NCI-H2029 treated with DMSO at 0.1 percent for 48 hours (cell line): ENCODE measurements at places on chromosomes 12 and 14.

- no peak for DNase-seq
Observed at GRCh38 chr14:44613061-44613712, 106.1 kb upstream of the FSCB start.

GRCh38 chr12:55068416-55069010 is 48.7 kb downstream of the NEUROD4 start:
- peak; percentile 58 for DNase-seq

GRCh38 chr12:124082012-124082411 is 109.0 kb downstream of the ZNF664 start:
- no peak for DNase-seq

- DNase-seq, result no peak
Observed at GRCh38 chr12:68240079-68240478, 13.3 kb downstream of the IL22 start.

GRCh38 chr14:50335389-50335788 is 23.3 kb downstream of the DMAC2L start:
- DNase-seq, result peak; percentile 94

DNA sequence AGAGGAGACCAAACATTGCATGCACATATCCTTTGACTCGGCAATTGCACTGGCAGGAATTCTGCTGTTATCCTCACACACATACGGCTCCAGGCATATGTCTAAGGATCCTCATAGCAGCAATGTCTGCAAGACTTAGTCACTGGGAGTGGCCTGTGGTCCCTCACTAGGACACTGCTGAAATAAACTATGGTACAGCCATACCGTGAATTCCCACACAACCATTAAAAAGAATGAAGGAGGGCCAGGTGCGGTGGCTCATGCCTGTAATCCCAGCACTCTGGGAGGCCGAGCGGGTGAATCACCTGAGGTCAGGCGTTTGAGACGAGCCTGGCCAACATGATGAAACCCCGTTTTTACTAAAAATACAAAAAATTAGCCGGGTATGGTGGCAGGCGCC is 105.1 kb downstream of the ZFP36L1 start:
- no peak for DNase-seq

GRCh38 chr12:117803001-117803400 is 165.8 kb downstream of the KSR2 start:
- DNase-seq, result no peak

DNA sequence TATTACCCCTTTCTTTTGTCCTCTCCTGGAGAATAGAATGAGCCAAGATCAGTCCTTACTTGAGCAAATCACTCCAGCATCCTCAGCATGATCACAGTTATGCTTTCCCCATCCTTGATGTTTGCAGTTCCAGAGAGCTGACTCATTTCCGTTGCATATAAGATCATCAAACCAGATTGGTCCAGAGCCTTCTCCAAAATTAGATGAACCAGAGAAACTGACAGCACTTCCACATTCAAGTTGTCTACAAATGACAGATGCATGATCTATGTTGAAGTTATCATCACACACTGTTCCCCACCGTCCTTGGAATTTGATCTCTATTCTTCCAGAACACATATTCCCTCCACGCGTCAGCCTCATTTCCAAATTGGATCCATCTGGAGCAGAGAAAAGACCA is 4.8 kb downstream of the CD163 start:
- DNase-seq, result no peak

DNA sequence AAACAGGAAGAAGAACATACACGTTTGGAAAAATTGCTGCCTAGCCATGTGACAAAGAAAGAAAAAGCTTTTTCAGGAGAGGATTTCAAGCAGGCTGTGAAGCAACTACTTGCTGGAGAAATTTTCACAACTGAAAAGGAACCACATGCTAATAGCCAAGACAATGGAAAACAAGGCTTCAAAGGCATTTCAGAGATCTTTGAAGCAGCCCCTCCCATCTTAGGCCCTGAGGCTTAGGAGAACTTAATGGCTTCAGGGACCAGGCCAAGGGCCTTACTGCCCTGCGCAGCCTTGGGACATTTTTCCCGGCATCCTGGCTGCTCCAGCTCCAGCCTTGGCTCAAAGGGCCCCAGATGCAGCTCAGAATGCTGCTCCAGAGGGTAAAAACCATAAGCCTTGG is 255.9 kb upstream of the ARID2 start:
- no peak for DNase-seq

- no peak for DNase-seq
Observed at GRCh38 chr14:68506021-68506644, 286.7 kb downstream of the ZFP36L1 start.

GRCh38 chr12:94267921-94268471 is 119.6 kb downstream of the PLXNC1 start:
- no peak for DNase-seq

GRCh38 chr14:92962031-92962830 is 39.3 kb downstream of the CHGA start:
- DNase-seq, result no peak

DNA sequence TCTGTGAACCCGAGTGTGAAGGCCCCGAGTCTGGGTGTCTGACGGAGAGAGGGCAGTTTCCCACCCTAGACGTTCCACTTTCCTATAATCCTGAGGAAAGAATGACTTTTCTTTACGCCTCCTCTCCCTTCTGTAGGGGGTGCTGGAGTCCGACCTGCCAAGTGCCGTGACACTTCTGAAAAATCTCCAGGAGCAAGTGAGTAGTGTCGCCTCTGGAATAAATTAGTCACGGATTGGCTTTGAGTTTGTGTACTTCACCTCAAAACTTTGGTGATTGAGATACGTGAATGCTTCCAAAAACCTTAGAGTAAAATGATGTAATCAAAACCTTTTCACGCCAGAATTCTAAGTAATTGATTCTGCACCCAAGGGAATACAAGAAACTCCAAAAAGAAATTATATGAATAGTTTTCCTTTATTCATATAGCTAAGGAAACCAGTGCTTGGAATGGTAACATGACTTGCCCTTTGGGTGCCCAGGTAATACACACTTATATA is 452 bp downstream of the NGDN start:
- DNase-seq, result no peak

GRCh38 chr14:74014299-74014698 is 4.8 kb downstream of the ENTPD5 start:
- no peak for DNase-seq

DNA sequence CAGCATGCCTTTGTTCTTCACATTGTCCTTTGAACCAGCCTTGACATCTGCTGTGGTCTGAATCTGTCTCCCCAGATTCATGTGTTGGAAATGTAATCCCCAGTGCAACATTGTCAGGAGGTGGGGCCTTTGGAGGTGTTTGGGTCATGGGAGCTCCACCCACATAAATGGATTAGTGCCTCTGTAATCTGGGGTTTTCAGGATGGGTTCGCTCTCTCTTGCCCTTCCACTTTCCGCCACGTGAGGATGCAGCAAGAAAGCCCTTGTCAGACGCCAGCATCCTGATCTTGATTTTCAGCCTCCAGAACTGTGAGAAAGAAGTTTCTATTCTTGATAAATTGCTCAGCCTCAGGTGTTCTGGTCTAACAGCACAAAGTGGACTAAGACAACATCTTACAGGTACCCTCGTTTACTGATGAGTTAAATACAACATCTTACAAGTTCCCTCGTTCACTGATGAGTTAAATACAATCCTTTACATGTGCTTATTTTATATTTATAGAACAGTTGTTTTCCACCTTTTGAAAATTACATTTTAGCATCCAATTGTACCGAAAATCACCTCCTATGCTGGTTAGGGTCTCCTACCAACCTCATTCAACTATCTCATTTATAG is 54.4 kb upstream of the RIMBP2 start:
- no peak for DNase-seq

DNA sequence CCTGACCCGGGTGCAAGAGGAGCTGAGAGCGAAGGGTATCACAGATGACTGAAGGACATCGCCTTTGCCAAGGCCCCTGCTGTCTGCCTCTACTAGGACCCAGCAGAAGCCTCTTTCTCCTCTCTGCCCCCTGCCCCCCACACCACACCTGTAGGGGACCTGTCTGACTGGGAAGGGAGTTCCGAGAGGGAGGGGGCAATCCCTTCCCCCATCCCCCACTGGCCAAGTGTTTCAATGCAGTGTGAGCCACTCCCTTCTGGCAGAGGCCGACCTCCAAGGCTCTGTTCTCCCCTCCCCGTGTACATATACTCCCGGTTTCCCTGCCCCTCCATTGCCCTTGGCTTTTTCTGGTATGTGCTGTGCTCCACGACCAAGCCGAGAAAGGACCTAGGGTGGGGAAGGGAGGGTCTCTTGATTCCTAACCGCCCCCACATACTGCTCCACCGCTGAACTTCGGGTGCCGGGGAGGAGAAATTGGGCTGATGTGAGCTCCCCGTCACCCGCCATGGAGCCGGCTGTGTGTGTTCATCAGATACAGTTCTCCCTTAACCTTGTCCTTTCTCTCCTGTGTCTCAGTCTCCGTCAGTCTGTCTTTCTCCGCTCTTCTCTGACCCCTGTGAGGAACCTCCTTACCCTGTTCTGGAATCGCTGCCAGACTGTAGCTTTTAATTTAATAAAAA is 2.0 kb upstream of the ARHGEF25 start:
- no peak for DNase-seq

GRCh38 chr12:12803186-12803585 is 10.0 kb upstream of the DDX47 start:
- peak; percentile 92 for DNase-seq

- no peak for DNase-seq
Observed at GRCh38 chr12:82659343-82660207, 27.1 kb upstream of the TMTC2 start.

- DNase-seq, result no peak
Observed at GRCh38 chr12:65276916-65277530, 1.5 kb upstream of the MSRB3 start.

DNA sequence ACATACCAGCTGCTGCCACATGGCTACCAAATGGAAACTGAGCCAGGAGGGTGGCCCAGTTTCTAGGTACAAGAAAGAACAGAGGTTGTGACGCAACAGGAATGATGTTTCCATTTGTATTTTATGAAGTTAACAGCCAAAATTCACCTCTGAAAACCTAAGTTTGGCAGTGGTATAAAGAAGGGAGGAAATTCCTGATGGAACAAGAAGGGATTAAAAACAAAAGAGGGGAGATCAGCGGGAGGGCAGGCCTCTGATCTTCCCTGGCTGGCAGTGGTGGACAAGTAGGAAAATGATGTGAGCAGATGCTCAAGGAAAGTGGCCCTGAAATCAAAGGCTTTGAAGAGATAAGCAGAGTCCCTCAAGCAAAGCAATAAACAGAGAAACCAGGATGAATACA is 47.3 kb upstream of the BCL2L14 start:
- no peak for DNase-seq

DNA sequence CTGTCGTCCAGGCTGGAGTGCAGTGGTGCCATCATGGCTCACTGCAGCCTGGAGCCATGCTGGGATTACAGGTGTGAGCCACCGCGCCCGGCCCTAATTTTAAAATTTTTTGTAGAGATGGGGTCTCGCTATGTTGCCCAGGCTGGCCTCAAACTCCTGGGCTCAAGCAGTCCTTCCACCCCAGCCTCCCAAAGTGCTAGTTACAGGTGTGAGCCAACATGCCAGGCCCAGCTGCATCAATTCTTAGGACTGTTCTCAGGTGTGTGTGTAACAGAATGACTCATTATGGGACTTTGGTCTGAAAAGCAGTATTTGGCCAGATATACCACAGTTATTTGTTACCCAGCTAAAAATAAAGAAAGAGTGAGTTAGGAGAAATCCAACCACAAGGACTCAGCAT is 17.4 kb downstream of the LETMD1 start:
- no peak for DNase-seq

DNA sequence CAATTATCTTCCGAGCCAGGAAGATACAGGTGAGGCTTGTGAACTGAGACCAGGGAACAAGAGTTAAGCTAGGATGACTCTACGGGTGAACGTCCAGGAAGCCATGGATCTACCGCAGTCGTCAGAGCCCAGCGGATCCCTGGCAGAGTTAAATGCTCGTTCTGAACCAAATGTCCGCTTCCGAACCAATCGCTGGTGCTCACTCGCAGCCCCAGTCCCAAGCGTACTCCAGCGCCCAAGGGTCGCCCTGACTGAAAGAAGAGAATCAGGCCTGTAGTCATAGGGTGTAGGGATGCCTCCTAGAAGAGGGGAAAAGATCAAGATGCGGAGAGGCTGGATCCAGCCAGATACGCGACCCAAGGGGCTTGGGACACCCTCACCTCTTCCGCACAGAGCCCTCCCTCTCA is 283 bp downstream of the VIPAS39 start:
- no peak for DNase-seq

GRCh38 chr12:69437073-69437472 is 33.1 kb upstream of the FRS2 start:
- no peak for DNase-seq

GRCh38 chr12:75660805-75661404 is 149.5 kb upstream of the KRR1 start:
- DNase-seq, result no peak

GRCh38 chr14:30551460-30551859 is 7.5 kb upstream of the G2E3 start:
- peak; percentile 73 for DNase-seq

- no peak for DNase-seq
Observed at GRCh38 chr12:62575036-62575435, 108.4 kb downstream of the MON2 start.

DNA sequence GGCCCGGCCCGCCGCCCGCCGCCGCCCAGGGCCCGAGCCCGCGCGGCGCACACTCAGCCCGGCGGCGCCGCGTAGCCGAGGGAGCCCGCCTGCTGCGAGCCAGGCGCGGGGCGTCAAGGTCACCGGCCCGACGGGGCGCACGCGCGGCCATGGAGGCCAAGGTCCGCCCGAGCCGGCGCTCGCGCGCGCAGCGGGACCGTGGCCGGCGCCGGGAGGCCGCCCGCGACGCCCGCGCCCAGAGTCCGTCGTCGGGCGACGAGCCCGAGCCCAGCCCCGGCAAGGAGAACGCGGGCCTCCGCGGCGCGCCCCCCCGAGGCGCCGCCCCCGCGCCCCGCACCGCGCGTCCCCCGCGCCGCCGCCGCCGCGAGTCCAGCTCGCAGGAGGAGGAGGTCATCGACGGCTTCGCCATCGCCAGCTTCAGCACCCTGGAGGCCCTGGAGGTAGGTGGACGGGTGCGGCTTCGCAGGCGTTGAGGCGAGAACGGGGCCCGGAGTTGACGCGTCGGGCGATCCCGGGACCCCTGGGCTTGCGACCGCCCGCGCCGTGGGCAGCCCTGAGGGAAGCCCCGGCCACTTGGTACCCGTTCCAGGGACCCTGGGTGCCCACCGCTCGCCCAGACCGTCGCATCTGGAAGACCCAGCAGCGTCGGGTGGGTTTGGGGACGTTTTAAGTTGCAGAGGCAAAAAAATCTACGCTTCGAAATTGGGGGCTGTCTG is 629 bp downstream of the FBRSL1 start:
- no peak for DNase-seq

GRCh38 chr14:43898687-43899086 is 608.4 kb downstream of the FSCB start:
- DNase-seq, result no peak

GRCh38 chr12:108807996-108808769 is 49.2 kb downstream of the SSH1 start:
- no peak for DNase-seq
